Fibroblast of mammary gland (primary cell): ENCODE measurements at places on chromosomes 16 and 17.
A peak's percentile ranks its signal among the peaks of the same experiment; 100 is the strongest.

DNA sequence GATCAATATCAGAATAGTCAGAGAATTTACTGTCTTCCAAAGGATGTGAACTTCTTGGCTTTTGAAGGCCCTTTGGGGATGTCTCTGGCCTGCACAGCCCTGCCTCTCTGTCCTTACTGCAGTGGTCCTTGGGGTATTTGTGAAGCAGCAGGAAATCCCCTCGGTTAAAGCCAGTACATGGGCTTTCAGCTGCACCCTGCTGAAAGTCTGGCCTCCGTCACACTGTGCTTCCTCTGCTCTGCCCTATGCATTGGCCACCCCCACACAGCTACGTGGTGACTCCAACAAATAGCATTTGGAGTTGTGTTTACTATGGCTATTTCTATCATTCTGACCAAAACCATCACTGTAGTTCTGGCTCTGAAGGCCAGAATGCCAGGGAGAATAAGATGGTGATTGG is 21.2 kb downstream of the SYCE1L start:
- no peak for DNase-seq

GRCh38 chr17:28470914-28471366 is 2.5 kb upstream of the SLC13A2 start:
- no peak for DNase-seq

GRCh38 chr17:13619462-13619861 is 17.7 kb upstream of the HS3ST3A1 start:
- no peak for DNase-seq

GRCh38 chr17:6641247-6641863 is 495 bp downstream of the TXNDC17 start:
- peak; percentile 38 for DNase-seq

GRCh38 chr17:73103641-73104335 is 11.3 kb upstream of the SLC39A11 start:
- no peak for DNase-seq

GRCh38 chr16:75264999-75265910 is 13.8 kb upstream of the BCAR1 start:
- DNase-seq, result no peak

- DNase-seq, result no peak
Observed at GRCh38 chr17:20241855-20242254, 225.5 kb downstream of the LGALS9B start.

DNA sequence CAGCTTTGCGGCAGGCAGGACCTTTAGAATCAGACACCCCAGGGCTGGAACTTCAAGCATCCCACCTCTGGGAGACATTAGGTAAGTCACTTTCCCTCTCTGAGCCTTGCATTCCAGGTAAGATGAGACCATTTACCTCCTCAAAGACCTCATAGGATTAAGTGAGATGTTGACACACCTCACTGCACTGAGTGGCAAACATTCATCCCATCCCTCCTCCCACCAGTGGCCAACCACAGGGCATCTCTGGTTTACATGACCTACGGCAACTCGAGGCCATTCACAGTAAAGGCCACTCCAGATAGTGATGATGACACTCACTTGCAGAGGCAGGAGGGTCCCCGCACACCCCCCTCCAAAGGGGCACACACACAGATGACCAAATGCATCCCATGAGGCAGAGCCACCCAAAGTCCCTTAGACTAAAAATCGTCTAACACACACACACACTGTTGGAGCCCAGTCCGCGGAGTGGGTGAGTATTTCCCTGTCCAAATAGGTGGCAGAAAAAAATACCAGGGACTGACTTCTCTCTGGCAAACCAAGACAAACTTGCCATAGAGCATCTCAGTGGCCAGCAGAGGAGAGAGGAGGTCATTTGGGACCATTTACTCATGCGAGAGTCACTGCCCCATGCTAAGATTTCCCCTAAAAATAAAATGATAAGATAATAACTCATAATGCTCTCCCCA is 454.9 kb downstream of the SOX9 start:
- DNase-seq, result peak; percentile 48

- no peak for DNase-seq
Observed at GRCh38 chr16:70522216-70523075, 908 bp downstream of the COG4 start.

DNA sequence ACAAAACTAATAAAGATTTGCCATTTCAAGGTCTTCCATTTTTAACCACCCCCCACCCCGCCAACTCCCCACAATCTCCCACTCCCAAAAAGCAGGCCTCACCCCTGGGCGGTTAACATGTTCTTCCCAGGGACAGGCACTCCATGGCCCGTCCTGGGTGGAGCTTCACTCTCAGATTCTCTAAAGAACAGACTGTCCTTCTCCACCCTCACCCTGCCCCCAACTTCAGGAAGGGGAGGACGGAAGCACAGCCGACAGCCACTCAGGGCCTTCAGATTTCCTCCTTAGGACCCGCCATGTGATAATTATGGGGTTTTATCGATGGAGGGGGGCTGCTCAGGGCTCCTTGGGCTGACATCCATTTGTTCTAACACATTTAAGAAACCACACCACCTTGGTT is 61.9 kb downstream of the ZFHX3 start:
- DNase-seq, result peak; percentile 36

DNA sequence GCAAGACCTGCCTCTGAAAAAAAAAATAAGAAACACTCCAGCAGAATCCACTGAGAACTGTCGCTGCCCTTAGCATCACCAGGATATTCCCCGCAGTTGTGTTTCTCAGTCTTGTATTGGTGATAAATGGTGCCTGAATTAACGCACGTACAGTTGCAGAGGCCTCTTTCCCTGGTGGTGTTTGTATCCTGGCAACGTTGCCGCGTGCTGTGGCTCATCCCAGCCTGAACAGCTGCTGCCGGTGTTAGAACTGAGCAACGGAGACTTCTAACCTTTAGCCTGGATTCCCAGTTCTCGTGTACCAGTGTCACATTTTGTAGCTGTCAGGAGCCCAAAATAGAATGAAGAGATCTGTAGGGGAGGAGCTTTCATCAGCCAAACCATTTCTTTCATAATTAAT is 4.8 kb downstream of the MLYCD start:
- DNase-seq, result peak; percentile 73

GRCh38 chr16:68406458-68407152 is 41.7 kb downstream of the SMPD3 start:
- no peak for DNase-seq

DNA sequence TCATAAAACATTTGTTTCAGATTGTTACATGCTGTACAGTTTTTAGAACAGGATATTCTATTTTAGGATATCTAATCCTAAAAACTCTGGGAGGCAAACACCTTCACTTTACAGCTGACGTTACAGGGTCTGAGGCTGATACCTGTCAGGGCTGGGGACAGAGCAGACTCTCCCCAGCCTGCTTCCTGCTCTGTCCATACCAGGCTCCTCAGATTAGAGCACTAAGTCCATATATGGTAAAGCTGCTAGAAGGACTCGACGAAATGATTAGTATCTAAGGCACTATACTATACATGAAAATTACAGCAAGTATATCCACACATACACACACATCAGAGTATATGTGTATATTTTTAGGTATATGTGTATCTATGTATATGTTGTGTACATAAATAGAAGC is 125.2 kb downstream of the ZFHX3 start:
- DNase-seq, result no peak

DNA sequence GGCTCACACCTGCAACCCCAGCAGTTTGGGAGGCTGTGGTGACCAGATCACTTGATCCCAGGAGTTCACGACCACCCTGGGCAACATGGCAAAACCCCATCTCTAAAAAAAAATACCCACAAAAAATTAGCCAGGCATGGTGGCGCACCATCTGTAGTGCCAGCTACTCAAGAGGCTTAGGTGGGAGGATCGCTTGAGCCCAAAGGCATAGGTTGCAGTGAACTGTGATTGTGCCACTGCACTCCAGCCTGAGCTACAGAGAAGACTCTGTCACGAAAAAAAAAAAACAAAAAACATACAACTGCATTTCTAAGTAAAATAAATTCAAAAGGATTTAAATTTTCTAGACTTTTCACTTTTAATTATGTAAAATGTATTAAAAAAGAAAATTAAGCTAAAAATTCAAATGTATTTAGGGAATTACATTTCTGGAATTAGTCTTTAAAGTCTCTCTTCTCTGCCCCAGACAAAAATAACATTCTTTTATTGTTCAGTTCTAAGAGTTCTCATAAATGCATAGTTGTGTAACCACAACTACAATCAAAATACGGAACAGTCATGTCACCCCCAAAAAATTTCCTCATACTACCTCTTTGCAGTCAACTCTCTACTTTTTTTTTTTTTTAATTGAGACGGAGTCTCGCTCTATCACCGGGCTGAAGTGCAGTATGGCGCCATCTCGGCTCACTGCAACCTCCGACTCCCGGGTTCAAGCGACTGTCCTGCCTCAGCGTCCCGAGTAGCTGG is 14.1 kb downstream of the FAM222B start:
- no peak for DNase-seq

GRCh38 chr17:9002606-9003354 is 18.5 kb upstream of the NTN1 start:
- DNase-seq, result no peak

GRCh38 chr16:69201291-69201690 is 14.3 kb downstream of the SNTB2 start:
- no peak for DNase-seq

- DNase-seq, result peak; percentile 56
Observed at GRCh38 chr17:35730400-35731005, 936 bp upstream of the RASL10B start.

DNA sequence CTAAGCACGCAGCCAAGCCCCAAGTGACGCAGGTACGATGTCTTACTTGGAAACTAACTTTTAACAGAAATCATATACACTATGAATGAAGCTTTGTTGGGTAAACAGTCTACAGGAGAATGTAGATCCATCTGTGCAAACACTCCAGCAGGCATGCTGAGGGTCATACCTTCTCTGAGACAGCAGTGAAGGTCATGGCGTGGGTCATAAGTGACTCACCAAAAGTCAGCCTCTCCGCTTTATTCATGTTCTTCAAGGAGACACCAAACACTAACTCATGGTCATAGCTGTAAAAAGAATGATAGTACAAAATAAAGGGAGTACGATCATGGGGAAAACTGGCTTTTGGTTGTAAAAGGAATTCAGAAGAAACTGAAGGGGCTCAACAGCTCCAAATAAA is 20.6 kb downstream of the BLMH start:
- DNase-seq, result peak; percentile 54

GRCh38 chr17:20095336-20096080 is 86.3 kb downstream of the SPECC1 start:
- peak; percentile 43 for DNase-seq
